ENCODE measurements at places on chromosomes 1 and 21.

- H3K27ac ChIP-seq = no peak overlapping the region
- no peaks in the 10 kb centered on the region for H3K4me1 ChIP-seq
- no peak for DNase-seq
- H3K4me3 ChIP-seq = no peak overlapping the region
Observed at GRCh38 chr1:210010161-210010560, 72.1 kb downstream of the SYT14 start.

DNA sequence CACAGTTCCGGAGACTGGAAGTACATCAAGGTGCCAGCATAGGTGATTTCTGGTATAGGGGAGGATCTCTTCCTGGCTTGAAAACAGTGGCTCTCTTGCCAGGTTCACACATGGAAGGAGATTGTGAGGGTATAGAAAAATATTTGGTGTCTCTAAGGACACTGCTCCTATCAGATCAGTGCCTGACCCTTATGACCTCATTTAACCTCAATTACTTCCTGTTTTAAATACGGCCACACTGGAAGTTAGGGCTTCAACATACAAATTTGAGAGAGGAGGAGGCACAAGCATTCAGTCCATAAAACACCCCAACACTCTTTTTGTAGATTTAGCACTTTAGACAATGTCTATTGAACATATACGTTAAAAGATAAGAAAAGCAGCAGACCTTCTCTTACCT is 37.0 kb downstream of the COL6A1 start:
- no peaks in the 10 kb centered on the region for H3K4me1 ChIP-seq
- no peak for DNase-seq
- H3K27ac ChIP-seq = no peak overlapping the region
- no peaks in the 10 kb centered on the region for H3K27me3 ChIP-seq

GRCh38 chr1:59685101-59685500 is 129.6 kb upstream of the HOOK1 start:
- no peak overlapping the region for H3K4me3 ChIP-seq
- no peak for DNase-seq
- H3K36me3 ChIP-seq = no peaks in the 10 kb centered on the region
- peaks cover 56% of the 10 kb centered on the region for H3K4me1 ChIP-seq
- H3K27me3 ChIP-seq = no peaks in the 10 kb centered on the region

GRCh38 chr1:35640380-35641232 is 720 bp downstream of the PSMB2 start:
- peak overlapping the region; percentile 80 for H3K27ac ChIP-seq
- peaks cover 17% of the 10 kb centered on the region for H3K36me3 ChIP-seq
- H3K27me3 ChIP-seq = no peaks in the 10 kb centered on the region
- no peak for DNase-seq

DNA sequence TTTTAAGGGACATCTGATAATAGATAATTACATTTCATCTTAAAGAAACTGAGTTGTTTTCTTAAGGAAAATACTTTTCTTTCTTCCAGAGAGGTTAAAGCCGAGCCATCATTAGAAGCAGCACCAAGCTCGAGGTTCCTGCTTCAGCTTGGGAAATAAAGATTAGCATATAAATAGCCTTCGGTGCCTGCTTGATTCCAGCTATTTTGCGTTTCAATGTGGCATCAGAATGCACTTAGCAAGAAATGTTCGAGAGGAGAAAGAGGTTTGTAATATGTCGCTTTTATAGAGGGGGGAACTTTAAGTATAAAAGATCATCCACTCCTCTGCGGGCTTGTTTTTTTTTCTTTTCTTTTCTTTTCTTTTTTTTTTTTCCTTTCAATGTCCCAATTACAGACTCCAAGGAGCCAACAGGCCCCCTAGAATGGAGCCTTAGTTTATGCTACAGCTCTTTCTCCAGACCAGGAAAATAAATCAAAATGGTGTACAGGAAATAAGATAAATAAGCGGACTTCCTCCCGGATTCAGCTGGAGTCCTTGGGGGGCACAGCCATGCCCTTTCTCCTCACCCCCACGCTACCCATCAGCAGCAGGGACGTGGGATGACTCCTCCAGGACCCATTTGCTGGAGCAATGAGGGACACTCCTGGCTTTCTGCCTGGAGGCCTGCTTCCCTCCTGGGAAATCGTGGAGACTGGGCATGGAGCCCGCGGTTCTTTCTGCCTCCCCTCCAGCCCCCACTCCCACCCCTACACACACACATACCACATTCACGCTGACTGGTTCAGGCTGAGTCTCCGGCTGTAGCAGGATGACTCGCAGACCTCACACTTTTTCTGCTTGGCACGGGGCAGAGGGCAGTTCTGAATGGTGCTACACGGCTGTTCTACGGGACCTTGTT is 131.6 kb downstream of the RRAGC start:
- peak overlapping the region; percentile 85 for H3K27ac ChIP-seq
- H3K4me1 ChIP-seq = peaks cover 31% of the 10 kb centered on the region
- peak overlapping the region; percentile 50 for H3K4me3 ChIP-seq

GRCh38 chr1:47192458-47193384 is 2.9 kb upstream of the PDZK1IP1 start:
- H3K4me3 ChIP-seq = no peak overlapping the region
- H3K36me3 ChIP-seq = no peaks in the 10 kb centered on the region
- DNase-seq = peak; percentile 94
- H3K27me3 ChIP-seq = no peaks in the 10 kb centered on the region
- peaks cover 24% of the 10 kb centered on the region for H3K4me1 ChIP-seq

GRCh38 chr1:109776206-109776835 is 12.6 kb upstream of the EPS8L3 start:
- H3K4me3 ChIP-seq = no peak overlapping the region
- H3K36me3 ChIP-seq = no peaks in the 10 kb centered on the region
- H3K27ac ChIP-seq = no peak overlapping the region
- DNase-seq = no peak
- no peaks in the 10 kb centered on the region for H3K27me3 ChIP-seq

DNA sequence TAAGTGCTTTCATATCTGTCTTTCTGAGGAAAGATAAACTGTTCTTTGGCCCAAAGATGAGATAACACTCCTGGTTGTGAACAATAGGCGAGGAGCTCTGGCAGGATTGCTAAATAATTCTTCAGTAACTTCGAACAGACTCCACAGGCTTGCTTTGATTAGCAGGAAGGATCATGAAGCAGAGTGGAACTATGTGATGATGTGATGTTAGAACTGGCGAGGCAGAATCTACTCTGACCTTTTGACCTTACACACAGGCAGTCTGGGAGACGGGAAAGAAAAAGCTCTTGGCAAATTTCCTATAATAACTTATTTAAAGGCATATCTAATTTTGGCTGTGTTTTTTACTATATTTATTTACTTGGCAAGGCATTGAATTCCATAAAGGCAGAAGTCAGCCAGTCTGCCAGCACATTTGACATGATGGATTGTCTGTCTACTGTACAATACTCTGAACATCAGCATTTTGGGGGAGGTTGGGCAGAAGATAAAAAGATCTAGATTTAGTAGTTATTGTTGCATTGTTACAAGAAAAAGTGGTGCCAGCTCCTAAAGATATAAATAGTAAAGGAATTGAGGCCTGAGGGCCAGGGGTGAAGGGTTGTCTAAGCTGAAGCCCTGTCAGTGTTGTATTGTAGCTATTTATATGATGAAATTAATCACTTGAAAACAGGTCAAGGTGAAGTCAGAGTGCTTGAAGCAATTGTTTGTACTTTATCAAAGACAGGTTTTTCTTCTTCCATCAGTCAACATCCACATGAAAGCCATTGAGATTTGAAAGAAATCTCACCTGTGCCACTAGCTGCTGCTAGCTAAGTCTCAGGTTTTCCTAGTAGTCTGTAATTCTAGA is 708.8 kb downstream of the LTN1 start:
- H3K4me1 ChIP-seq = peaks cover 10% of the 10 kb centered on the region
- H3K4me3 ChIP-seq = no peak overlapping the region
- peak overlapping the region; percentile 30 for H3K27ac ChIP-seq
- DNase-seq = peak; percentile 47

DNA sequence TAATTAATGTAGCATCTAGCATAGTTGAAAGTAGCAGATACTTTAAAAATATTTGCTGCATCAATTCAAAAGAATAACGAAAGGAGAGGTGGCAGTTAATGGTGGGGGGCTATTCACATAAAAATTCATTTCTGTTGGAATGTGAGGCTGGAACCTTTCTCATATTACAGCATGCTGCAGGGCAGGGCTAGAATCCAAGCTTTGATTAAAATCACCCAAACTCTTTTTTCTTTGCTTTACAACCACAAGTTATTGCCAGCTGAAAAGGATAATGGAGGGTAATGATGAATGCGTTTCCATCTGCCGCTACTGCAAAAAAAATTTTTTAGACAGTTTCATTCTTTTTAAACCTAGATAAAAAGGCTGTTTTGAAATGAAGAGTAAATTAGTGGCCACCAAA is 9.8 kb downstream of the DISP1 start:
- H3K36me3 ChIP-seq = no peaks in the 10 kb centered on the region
- DNase-seq = peak; percentile 66
- peaks cover 18% of the 10 kb centered on the region for H3K4me1 ChIP-seq
- H3K27ac ChIP-seq = peak overlapping the region; percentile 23

DNA sequence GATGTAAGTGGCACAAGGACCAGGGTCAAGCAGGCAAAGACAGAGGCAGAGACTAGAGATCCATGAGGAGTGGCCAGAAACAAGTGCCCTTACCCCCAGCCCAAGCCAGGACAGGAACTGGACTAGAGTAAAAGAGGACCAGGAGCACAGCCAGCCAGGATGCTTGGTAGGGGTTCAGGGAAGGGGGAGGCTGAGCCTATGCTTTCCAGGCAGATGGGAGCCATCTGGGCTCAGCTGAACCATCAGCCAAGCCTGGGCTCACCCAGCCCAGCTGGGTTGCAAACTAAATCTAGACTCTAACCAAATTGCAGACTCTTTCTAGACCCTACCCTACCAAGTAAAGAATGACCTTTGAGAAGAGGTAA is 15.2 kb downstream of the PDZK1IP1 start:
- no peaks in the 10 kb centered on the region for H3K4me1 ChIP-seq
- no peak for DNase-seq

GRCh38 chr1:175888996-175889395 is 145.6 kb upstream of the TNR start:
- H3K27ac ChIP-seq = no peak overlapping the region
- peaks cover 6% of the 10 kb centered on the region for H3K4me1 ChIP-seq
- H3K4me3 ChIP-seq = no peak overlapping the region
- DNase-seq = peak; percentile 14
